ENCODE measurements at places on chromosomes 4 and X.

GRCh38 chrX:104913348-104913747, 307.1 kb downstream of the TEX13A start:
- peak; percentile 2 for DNase-seq

GRCh38 chr4:157509341-157509740, 288.8 kb downstream of the GRIA2 start:
- no peak for DNase-seq

DNA sequence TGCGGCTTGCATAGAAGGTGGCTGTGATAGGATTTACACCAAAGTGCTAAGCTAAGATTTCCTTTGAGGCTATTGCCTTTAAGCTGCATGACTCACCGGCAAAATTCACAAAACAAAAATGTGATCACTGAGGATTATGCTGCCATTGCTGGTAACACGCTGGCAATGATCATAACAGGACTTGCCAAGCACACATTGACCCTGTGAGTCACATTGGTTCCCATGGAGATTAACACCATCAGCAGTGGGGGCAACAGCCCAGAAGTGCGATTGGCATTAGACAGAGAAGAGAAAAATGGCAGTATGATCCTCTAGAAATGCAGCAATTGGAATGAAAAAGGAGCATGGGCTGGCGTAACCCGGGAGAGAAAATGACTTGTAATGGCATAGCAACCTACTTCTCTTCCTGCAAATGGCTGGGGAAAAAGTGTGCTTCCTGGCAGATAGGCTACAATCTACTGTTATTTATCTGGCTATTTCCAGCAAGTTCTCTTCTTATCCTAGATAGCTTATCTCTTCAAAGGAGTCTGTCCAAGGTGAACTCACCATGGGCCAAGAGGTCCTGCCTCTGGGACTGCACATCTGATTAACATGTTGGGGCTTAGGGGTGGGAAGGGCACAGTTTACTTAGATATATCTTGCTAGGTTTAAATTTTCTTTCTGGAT, 314.2 kb upstream of the IGFBP7 start:
- peak; percentile 26 for DNase-seq

GRCh38 chr4:10063544-10064300, 42.4 kb upstream of the SLC2A9 start:
- DNase-seq = peak; percentile 23

- no peak for DNase-seq
These were observed 296.2 kb downstream of the PAPSS1 start for GRCh38 chr4:107423677-107424405.

- peak; percentile 32 for DNase-seq
These were observed 104.1 kb downstream of the GPAT3 start for GRCh38 chr4:83639849-83640493.

- DNase-seq = no peak
These were observed 7.9 kb downstream of the COL25A1 start for GRCh38 chr4:109294468-109295020.

GRCh38 chr4:116438417-116438816, 647.0 kb downstream of the TRAM1L1 start:
- DNase-seq = no peak

DNA sequence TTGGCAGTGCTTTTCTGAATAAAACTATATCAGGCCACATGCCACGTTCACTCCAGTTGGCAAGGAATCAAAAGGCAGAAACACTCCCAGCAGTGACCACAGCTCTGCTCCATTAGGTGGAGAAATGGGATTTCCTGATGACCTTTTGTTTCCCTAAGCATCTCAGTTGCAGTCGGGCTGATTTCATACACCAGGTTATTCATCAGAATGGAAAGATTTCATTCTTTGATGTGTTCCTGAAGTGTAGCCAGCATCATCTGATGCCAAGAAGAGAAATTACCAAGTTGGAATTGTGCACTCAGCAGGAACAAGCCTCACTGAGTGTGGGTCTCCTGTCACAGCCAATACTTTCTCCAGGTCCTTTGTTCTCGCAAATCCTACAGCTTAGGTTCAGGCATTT, 193.7 kb downstream of the SPATA18 start:
- DNase-seq = no peak

DNA sequence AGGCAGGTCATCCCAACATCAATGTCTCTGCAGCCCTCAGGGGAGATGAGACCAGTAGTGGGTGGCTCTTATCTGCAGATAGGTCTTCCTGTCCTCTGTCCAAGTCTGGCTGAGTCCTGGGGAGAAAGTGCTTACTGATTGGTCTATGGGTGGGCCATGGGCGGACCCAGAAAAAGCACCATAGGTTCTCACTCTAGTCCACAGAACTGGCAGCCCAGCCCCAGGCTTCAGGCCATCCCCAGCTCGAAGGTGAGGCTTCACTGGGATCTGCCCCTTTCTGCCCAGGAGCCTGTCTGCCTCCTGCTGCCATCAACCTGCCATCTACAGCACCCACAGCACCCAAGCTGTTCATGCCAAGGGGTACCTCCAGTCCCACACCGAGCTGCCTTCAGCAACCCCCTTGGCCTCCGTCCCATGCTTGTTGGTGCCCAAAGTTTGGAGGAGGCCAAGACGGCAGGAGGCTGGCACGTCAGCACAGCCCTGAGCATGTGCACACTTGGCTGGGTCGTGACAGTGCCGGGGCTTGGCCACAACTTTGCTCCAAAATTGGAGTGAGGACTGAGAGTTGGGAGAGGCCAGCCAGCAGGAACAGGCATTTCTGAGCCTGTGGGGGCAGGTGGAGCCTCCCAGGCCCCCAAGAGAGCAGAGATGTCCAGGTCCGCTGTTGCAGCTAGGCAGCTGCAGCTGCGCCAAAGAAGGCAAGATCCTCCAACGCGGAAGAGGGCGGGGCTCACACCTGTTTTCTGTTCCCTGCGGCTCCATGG, 99.6 kb downstream of the IQCM start:
- no peak for DNase-seq

DNA sequence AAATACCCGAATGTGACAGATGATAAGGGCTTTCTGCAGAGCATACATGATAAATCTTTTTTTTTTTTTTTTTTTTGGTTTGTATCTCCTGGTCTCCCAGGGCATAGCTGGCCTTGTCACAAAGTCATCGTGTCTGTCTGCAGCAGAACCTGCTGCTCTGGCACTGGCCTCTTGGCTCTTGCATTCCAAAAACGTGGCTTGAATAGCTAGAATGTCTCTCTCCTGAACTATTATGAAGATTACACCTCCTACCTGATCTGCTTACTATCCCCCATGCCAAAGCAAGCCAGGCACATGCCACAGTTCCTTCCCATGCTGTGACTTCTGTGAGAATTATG, 50.4 kb upstream of the SCRG1 start:
- DNase-seq = no peak

DNA sequence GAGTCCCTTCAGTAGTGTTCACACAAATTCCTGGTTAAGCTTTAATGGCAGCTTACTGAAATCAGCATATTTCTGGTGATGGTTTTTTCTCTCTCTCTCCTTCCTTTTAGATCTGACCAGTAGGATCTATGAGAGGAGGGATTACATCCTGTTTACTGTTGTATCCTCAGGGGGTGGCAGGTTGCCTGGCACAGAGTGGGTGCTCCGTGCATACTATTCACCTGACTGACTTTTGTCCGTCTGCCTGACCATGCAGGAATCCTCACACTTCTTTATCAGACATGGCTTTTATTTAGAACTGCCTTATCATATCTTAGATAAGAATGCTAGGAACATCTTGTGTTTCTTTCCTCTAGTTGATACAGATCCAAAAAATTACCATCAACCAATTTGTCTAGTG, 29.6 kb downstream of the MCUB start:
- DNase-seq = no peak

GRCh38 chr4:38360201-38360600, 303.8 kb upstream of the KLF3 start:
- no peak for DNase-seq

DNA sequence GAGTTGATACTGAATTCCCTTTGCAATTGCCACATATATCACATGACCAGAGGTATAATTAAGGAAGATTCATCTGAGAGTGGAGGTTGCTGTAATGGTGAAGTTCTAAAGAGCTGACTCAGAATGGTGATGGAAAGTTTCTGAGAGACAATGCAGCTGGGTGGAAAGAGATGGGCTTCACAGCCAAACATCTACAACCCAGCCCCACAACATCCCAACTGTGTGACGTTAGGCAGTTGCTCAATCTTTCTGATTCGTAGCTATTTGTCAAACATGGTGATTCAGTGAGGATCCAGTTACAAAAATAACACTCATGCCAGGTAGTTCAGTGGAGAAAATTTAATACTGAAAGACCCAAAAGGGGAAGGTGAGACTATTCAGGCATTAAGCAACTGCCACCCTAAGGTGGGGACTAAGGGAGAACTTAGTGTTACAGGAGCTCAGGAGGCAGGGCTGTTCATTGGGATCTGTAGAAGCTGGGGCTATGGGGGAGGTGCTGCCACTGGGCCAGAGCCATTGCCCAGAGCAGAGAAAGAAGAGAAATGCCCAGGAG, 6.9 kb upstream of the AFF1 start:
- DNase-seq = peak; percentile 96

DNA sequence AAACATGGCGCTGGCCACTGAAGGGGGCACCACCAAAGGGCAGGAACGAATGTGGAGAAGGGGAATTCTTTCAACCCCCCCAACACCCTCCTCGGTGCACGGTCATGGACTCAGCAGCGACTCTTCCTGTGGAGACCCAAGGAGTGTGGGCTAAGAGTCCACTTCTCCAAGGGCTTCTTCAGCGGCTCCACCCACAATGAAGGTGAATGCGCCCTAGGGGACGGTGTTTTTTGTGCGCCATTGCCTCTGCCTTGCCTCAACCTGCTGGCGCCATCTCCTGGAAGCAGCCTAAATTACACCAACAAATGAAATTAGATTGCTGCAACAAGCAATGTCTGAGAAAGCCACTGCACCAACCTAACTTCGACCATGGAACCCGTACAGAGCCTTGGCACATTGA, 169.2 kb upstream of the MAGEB18 start:
- no peak for DNase-seq

GRCh38 chrX:121254336-121254735, 206.9 kb downstream of the GLUD2 start:
- no peak for DNase-seq

GRCh38 chrX:126489116-126489695, 63.4 kb downstream of the DCAF12L1 start:
- no peak for DNase-seq
